ENCODE measurements at places on chromosomes 2 and 18. TPM values are rescaled to one million over a fixed set of nuclear protein-coding genes. Genes with fewer than 3 reads are reported as not detected.

DNA sequence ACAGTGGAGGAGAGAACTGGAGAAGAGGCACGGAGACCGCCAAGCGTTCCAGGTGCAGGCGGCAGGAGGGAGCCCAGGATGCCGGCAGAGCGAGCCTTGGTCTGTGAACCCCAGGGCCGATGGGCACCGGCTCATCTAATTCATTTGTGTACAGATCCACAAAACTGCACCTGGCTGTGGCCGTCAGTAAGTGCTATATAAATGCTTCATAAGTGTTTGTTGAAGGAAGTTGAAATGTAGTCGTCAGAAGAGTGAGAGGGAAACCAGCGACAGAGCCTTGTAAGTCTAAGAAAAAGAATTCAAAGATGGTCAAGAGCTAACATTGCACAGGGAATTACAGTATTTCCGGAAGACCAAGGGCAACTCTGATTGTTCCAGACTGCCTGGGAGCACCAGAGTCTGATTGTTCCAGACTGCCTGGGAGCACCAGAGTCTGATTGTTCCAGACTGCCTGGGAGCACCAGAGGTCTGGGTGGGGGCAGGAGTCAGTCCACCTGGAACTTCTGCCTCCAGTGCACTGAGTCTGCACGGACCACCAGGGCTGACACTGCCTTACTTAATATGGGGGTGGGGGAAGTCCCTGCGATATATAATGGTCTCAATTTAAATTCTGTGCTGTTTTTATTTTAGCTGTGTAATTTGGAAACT, 112.3 kb downstream of the BCL2 start:
- no peaks in the 10 kb centered on the region for H3K36me3 ChIP-seq
- H3K27me3 ChIP-seq, result no peaks in the 10 kb centered on the region
- H3K4me1 ChIP-seq, result no peaks in the 10 kb centered on the region

- no peaks in the 10 kb centered on the region for H3K36me3 ChIP-seq
- H3K27ac ChIP-seq, result no peak overlapping the region
- peaks cover 16% of the 10 kb centered on the region for H3K4me1 ChIP-seq
- H3K4me3 ChIP-seq, result no peak overlapping the region
- DNase-seq, result no peak
Measured at GRCh38 chr18:48994044-48994651, 43.4 kb upstream of the SMAD7 start.

DNA sequence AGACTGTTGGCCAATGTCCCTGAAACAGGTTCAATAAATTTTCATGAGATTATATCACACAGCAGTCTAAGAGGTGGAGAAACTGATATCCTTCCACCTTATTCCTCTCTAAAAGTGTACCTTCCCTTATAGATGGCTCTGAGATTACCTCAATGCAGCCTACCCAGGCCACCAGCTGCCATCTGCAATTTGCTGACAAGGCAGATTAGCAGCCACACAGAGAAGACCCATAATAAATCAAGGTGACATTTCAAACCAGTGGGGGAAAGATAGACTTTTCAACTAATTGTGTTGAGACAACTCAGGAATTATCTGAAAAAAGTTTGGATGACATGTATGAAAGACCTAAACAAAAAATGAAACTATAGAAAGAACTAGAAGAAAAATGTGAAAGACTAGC, 43.2 kb downstream of the ZBTB7C start:
- H3K27ac ChIP-seq, result no peak overlapping the region
- no peak overlapping the region for H3K4me3 ChIP-seq
- no peaks in the 10 kb centered on the region for H3K4me1 ChIP-seq
- no peaks in the 10 kb centered on the region for H3K36me3 ChIP-seq
- H3K27me3 ChIP-seq, result no peaks in the 10 kb centered on the region

- H3K36me3 ChIP-seq, result no peaks in the 10 kb centered on the region
- no peak for DNase-seq
- H3K4me3 ChIP-seq, result no peak overlapping the region
- H3K4me1 ChIP-seq, result no peaks in the 10 kb centered on the region
- H3K27me3 ChIP-seq, result no peaks in the 10 kb centered on the region
Measured at GRCh38 chr2:240477916-240478315, 42.5 kb downstream of the GPC1 start.

- H3K27ac ChIP-seq, result no peak overlapping the region
- peaks cover 6% of the 10 kb centered on the region for H3K27me3 ChIP-seq
- no peak for DNase-seq
- no peak overlapping the region for H3K4me3 ChIP-seq
Measured at GRCh38 chr2:238985041-238985729, 137.3 kb downstream of the TWIST2 start.

DNA sequence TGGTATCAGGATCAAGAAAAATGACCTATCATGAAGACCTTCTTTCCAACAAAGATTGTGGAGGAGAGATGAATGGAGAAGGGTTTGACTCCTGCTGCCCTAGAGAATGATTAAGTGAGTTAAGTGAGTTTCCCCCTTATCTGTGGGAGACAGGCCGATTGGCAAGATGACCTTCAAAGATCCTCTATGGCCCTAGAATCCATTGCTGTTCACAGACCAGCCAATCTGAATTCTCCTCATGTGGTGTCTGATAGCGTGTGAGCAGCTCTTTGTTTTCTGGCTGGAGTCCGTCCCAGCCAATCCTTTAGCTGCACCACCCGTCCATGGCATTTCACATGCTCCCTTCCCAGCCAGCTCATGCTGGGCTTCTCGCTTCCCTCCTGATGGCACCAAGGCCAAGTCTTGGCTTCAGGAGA, 79.4 kb downstream of the MARCHF4 start:
- H3K4me1 ChIP-seq, result no peaks in the 10 kb centered on the region
- no peaks in the 10 kb centered on the region for H3K36me3 ChIP-seq
- H3K4me3 ChIP-seq, result no peak overlapping the region
- no peak for DNase-seq
- no peaks in the 10 kb centered on the region for H3K27me3 ChIP-seq
- no peak overlapping the region for H3K27ac ChIP-seq

DNA sequence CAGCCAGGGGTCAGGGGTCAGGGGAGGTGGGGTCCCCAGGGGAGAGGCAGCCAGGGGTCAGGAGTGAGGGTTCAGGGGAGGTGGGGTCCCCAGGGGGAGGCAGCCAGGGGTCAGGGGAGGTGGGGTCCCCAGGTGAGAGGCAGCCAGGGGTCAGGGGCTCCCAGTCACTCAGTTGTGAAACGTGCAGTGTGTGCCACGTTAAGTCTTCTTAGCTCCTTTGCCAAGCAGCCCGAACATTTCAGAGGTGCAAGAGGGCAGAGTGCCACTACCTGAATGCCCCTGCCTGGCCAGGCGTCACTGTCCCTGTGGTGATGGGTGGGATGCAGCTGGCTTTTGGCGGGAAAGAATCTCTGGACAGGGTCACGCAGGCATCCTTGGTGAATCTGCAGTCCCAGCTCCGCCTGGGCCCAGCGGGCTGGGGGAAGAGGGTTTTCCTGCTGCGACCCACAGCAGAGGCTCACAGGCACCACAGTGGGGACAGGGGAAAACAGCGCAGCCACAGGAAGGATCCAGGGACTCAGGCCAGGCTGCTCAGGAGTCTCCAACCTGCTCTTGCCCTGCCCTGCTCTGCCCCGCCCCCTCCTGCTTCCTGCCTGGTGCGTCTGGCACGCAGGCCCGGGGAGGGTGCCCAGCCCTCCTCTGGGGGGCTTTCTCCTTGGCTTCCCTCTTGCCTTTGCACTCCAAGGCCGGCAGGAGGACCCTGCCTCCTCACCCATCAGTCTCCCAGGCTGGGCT, 188.3 kb downstream of the TWIST2 start:
- H3K27ac ChIP-seq, result no peak overlapping the region
- DNase-seq, result no peak
- no peaks in the 10 kb centered on the region for H3K27me3 ChIP-seq
- no peaks in the 10 kb centered on the region for H3K36me3 ChIP-seq
- no peak overlapping the region for H3K4me3 ChIP-seq
- H3K4me1 ChIP-seq, result no peaks in the 10 kb centered on the region

GRCh38 chr18:56712761-56713160, 61.6 kb downstream of the WDR7 start:
- DNase-seq, result no peak
- H3K27me3 ChIP-seq, result no peaks in the 10 kb centered on the region
- H3K36me3 ChIP-seq, result no peaks in the 10 kb centered on the region
- no peak overlapping the region for H3K27ac ChIP-seq
- no peak overlapping the region for H3K4me3 ChIP-seq

GRCh38 chr18:6056171-6056910, 161.0 kb upstream of the TMEM200C start:
- DNase-seq, result peak; percentile 23
- no peaks in the 10 kb centered on the region for H3K36me3 ChIP-seq
- H3K4me1 ChIP-seq, result no peaks in the 10 kb centered on the region
- H3K27ac ChIP-seq, result no peak overlapping the region
- H3K27me3 ChIP-seq, result no peaks in the 10 kb centered on the region

GRCh38 chr2:174682007-174682577, 82.2 kb downstream of the CHRNA1 start:
- H3K27me3 ChIP-seq, result no peaks in the 10 kb centered on the region
- H3K4me1 ChIP-seq, result 0 out of 2 replicates have a peak, but pooled peaks cover 3% of the 10 kb centered on the region
- H3K4me3 ChIP-seq, result peak overlapping the region; percentile 84
- 0 out of 2 replicates have a peak, but pooled peaks cover 3% of the 10 kb centered on the region for H3K36me3 ChIP-seq

GRCh38 chr2:59383473-59383872, 1142.3 kb upstream of the FANCL start:
- H3K36me3 ChIP-seq, result no peaks in the 10 kb centered on the region
- no peak for DNase-seq
- H3K27ac ChIP-seq, result no peak overlapping the region
- H3K4me3 ChIP-seq, result no peak overlapping the region
- no peaks in the 10 kb centered on the region for H3K4me1 ChIP-seq

Gene GALR1
- not detected for total RNA-seq

Gene STARD6
- not detected for total RNA-seq

Gene ACADL
- total RNA-seq, result 1.6 TPM

Gene DSC1
- not detected for total RNA-seq

Gene ANKAR
- 13.5 TPM for total RNA-seq

Gene RNU2-63P
- total RNA-seq, result not detected

Gene LHCGR
- not detected for total RNA-seq

Gene DHRS9
- total RNA-seq, result not detected

Gene LYG2
- 0.30 TPM for total RNA-seq

Gene CHRNG
- total RNA-seq, result 36.6 TPM

Measured in SJCRH30 (cell line).